ENCODE measurements at places on chromosomes 2 and 18.
A peak's percentile ranks its signal among the peaks of the same experiment; 100 is the strongest.

GRCh38 chr2:204268458-204268857 is 276.8 kb upstream of the PARD3B start:
- DNase-seq, result no peak

DNA sequence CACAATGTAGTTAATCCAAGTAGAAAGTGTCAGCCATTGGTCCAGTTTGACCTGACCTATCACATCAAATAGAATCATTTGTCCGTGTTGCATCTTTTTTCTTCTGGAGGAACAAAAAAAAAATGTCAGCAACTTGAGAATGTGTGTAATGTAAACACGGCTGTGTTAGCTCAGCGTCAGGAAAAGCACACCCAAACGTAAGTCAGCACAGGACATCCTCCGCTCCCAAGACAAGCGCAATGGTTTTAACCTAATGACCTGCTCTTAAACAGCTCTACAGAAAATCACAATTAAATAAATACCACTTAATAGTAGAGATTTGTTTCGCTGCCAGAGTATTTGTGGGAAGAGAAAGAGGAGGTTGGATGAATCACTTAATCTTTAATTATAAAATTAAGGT is 59.4 kb downstream of the OSR1 start:
- no peak for DNase-seq

- DNase-seq, result no peak
Measured at GRCh38 chr2:129253461-129253812, 726.0 kb upstream of the RAB6C start.

GRCh38 chr18:63564561-63564960 is 22.4 kb downstream of the SERPINB12 start:
- no peak for DNase-seq

- no peak for DNase-seq
Measured at GRCh38 chr18:79944746-79945117, 6.7 kb downstream of the SLC66A2 start.

DNA sequence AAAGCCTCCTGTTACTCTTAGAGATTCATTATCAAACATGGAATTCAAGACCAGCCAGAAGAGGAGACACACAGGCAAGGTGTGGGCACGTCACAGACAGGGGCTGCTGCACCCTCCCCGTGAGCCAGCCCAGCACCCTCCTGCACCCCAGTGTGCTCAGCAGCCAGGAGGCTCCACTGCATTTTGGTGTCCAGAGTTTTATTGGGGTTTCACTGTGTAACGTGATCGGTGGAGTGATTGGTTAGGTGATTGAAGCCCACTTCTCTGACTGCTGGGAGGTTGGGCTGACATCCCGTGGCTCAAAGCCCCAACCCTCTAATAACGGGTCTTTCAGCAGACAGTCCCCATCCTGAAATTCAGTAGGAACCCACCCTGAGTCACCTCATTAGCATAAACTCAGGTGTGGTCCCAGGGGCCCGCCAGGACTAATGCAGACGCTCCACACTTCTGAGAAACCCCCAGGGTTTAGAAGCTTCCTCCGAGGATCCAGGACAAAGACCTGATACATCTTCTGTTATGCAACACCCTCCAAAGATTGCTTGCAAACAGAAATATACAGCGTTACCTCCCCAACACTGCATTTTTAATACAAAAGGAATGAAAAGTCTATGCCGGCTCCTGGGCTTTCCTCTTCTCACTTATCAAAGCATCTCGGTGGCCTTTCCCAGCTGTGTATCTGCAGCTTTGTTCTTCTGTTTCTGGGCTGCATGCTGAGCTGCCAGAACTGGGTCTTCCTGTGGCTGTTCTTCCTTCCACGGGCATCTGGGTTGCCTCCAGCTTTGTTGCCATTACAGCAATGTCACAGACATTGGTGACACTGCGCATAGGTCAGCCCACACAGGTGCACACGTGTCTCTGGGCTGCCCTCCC is 43.7 kb upstream of the SNED1 start:
- no peak for DNase-seq

- DNase-seq, result peak; percentile 30
Measured at GRCh38 chr18:25399554-25399953, 47.6 kb upstream of the ZNF521 start.

DNA sequence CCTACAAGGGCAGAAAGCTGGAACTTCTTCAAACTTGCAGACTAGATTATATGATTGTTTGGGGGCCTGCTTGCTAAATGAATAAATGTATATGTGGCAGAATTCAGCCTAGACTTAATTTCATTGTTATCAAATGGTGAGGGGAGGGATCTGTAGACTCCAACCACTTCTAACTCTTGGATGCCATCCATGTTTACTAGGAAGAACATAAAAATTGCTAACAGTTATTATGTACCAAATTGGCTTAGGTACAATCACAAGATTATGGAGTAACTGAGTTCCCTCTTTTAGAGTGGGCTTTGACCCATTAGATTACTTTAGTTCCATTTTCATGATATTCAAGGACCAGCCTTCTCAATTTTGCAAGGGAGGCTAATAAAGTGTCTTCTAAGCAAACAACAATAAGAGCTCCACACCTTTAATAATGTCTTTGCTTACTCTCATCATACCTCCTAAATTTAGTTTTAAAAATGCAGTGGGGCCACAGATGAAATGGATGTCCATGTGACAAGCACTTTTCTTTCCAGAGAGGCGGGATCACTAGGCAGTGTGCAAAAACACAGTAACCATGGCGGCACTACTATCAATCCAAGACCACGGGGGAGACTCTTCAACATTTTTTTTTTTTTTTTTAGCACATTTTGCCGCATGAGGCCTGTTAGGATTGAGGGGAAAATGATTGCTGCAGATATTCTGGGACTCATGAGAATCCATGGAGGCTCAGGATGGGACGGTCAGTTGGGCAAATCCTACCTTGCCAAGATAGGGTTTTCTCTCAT is 217.6 kb upstream of the SPRED2 start:
- DNase-seq, result no peak

GRCh38 chr18:77078690-77079070 is 53.9 kb downstream of the MBP start:
- DNase-seq, result no peak

DNA sequence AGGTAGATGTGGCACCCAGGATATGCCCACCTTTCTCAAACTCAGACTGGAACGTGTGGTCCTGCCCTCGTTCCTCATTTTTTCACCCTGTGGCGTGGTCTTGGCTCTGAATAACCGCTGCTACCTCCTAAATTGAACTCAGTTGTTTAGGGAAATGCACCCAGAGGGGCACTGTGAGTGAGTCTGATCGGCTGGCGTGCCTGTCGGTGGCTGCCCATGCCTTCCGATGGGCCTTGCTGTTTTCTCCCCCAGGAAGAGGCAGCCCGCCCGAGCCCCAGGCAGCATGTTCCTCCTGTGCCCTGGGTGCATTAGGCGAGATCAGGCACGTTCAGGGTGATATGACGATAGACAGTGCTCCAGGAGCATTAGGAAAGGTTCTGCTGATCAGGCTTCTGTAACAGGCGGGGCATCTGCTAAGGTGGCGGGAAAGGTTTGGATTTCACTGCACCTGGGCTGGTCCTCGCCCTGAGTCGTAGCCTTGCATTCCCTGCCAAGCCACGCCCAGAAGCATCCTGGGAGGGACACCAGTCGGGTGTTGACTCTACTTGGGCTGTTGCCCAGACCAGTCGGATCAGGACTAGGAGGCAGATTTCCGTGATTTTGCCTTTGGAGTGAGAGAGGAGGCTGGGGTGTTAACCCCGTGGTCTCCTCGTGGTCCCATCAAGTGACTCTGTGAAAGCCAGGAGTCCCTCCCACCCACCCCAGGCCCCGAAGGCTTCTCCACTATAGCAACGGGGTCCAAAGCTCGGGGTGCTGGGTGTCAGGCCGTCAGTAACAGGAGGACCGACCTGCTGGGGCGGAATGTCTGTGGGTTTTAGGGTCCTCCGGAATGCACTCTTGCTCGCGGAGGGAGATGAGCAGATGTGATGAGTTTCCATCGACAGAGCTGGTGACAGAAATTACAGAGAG is 75.1 kb downstream of the SH3BP4 start:
- peak; percentile 65 for DNase-seq

DNA sequence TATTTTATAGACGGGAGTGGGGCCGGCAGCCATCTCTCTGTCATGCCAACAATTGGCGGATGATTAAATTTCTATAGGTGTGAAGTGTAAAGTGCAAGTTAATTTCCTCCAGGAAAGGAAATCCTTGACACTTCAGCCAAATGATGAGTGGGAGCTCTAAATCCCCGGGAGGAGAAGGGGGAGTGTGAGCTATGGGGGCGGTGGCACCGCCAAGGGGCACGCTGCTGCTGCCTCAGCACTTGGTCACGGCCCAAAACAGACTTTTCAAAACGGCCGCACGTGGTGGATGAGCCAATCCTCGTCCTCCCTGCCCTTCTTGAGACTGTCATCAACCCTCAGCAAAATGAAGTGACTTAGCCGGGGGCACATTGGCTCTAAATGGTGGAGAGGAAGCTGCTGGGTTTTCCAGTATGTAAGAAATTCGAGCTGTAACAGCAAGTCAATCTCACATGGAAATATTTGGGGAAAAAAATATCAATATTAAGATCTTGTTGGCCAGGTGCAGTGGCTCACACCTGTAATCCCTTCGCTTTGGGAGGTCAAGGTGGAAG is 200.8 kb downstream of the TFCP2L1 start:
- peak; percentile 9 for DNase-seq

DNA sequence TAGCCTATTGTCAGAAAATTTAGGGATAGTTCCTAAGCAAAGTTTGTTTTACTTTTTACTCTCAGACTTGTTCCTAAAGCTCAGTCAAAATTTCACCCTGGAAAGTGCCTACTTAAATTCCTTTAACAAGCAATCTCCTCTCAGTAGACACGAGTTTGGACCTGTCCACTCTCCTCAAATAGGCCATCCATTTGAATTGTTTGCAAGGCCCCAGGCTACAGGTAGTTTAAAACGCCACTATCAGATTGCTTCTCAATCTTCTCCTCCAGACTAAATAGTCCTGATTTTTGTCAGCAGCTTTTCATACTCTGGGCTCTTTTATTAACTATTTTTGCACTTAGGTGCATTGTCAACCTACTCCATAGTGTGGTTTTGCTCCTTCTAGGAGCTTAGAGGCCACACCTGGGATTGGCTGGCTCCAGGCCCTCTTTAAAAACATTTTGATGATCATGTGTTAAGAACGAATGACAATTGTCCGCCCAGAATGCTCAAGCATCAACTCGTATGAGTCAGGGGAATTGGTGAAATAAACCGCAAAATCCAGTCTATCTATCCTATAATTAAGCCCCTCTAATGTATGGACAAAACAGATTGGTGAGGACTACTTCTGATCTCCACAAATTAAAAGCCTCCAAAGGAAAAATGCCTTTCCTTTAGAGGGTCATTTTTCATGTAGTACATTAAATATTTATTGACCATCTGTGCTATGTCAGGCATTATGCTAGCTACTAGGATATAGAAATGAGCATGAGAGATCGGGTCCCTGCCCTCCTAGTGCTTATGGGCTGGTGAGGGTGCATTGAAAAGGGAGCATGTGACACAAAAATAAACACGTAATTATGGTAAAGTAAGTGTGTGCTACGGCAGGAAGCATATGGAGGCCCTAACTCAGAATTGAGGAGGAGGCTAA is 333.8 kb upstream of the TNP1 start:
- no peak for DNase-seq

DNA sequence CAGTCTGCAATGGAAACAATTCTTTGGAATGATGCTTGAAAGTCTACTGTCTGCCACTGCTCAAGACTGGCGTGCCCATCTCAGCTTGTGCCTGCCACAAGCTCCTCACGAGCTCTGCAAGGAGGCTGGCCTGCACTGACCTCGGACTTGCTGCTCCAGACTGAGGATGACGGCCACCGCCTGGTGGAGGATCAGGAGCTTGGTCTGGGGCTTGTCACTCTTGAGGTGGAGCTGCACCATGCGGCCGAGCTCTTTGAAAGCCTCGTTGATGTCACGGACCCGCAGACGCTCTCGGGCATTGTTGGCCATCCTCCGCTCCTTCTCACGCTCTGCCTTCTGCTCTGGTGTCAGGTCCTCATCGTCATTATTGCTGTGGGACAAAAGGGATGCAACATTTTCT is 269.4 kb upstream of the CCDC68 start:
- no peak for DNase-seq

DNA sequence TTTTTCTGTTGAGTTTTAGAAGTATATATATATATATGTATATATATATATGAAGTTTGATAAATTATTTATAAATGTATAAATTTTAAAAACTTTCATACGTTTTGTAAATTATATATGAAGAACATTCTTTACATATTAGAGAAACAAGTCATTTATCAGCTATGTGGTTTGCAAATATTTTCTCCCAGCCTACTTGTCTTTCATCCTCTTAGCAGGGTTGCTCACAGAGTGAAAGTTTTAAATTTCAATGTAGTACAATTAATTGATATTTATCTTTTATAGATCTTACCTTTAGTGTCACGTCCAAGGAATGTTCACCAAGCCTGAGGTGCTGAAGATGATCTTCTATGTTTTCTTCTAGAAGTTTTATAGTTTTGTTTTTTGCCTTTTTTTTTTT is 78.3 kb upstream of the HS6ST1 start:
- no peak for DNase-seq

DNA sequence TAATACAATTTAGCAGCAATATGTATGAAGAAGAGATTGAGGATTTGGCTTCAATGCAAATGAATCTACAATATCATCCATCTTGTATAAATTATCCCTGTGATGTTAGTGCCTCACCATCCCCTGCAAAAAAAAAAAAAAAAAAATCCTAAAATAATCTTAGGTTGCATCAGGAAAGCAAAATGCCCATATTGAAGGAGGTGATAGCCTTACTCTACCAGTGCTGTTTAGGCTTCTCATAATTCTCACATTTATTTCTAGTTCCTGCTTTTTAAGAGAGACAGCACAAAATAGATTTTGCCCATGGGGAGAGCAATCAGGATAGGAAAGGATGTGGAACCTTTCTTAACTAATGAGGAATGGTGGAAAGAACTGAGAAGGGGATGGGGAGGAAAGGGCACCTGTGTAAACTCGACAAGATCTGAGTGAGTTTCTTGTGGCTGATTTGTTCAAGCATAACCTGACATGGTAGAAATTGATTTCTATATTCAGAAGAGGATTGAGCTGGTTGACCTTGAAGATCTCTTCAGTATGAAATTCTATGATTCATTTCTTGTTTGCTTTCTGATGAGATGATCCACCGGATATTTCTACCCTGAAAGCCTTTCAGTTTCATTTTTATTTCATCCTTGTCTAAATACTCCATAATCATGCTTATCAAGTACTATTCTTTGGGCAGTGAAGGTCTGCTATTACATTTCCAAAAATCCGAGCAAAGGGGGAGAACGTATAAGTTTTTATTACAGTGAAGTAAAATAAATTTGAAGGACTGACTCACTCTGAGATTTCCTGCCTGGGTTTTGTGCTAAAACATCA is 391.2 kb downstream of the PTPRM start:
- DNase-seq, result no peak

- DNase-seq, result no peak
Measured at GRCh38 chr18:68033466-68033865, 516.9 kb upstream of the DSEL start.

- DNase-seq, result no peak
Measured at GRCh38 chr18:38923126-38923525, 1357.5 kb upstream of the CELF4 start.

DNA sequence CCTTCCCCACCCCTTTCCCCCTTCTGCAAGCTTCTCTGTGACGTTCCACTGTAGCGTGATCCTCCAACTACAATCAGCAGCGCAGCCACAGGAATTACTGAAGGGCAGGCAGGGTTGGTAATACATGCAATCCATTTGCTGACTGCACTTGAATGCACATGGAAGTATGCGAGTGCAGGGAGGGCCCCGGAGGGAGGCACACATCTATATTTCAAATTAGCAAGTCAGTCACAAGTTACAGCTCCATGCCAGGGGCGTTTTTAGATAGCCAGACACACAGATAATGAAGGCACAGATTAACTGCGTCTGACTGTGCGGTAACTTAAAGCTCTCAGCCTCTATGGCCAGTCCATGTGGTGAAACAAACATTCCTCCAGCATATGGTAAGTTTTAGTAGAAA is 209.2 kb upstream of the GATA6 start:
- DNase-seq, result peak; percentile 14

GRCh38 chr2:164110515-164110914 is 374.7 kb upstream of the FIGN start:
- DNase-seq, result no peak
